ENCODE measurements at places on chromosomes 5 and 9.

- DNase-seq: peak; percentile 70
Measured at GRCh38 chr9:120876842-120877240, at the start of gene PHF19. TSS of gene PHF19 (minus strand) at chr9:120877188. CDS start at chr9:120874741, 2,447 bp downstream.

DNA sequence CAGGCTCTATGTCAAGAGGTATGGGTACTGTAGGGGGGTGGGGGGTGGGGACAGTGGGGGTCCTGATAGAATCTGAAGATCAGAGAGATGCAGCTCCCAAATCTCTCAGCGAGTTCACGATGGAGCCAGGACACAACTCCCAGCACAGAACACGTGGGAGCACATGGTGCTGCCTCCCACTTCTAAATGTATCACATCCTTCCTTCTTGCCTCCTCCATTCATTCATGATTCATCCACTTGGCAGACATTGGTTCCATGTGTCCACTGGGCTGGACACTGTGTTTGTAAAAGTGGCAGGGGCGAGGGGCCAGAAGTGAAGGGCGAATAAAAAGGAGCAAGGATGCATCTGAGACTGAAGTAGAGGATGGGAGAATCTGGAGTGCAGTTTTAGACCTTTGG, 33.9 kb downstream of the SH3TC2 start:
- no peak for DNase-seq

DNA sequence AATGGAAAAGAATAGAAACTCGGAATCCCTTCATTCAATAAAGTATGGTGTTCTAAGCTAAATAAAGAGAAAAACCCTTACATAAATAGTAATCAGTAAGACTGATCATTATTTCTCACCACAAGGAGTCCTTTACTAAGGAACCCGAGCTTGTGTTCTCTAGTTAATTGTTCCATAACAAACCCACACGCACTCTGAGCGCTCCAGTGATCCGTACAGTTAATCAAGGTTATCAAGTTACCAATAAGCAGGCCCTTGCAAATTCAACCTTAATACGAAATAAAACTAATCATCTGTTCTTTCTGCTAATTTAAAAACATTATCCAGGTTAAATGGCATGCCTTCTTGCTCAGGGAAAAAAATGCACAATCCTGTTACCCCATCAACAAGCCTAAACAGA, 224.4 kb downstream of the FRMD3 start:
- DNase-seq: no peak

- no peak for DNase-seq
Measured at GRCh38 chr5:8585230-8586018, 716.5 kb downstream of the MTRR start.

DNA sequence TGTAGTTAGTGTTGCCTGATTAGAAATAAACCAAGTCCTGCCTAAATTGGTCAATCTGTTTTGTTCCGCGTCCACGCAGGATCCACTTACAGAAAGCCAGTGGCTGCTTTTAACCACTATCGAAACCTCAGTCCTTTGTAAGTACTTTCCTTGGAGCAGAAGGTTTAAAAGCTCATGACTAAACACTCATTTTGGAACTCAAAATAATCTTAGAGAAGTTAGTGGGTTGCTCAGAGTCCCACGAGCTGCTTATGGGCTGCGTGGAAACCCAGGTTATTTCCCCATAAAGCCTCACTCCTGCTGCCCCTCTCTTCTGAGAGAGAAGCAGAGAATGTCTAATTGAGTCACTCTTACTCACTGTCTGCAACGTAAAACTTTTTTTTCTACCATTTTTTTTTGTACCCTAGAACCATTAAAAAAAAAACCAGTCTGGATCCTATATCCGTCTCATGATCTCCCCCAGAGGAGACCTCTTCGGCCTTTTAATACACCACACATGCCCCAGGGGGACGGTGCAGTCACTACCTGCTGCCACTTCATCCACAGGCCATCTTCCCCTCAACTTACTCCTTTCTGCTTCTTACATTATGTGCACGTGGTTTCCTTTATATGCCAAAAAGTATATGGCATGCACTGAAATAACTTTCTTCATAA, 7.6 kb downstream of the BASP1 start:
- DNase-seq: no peak

GRCh38 chr9:34001298-34001697, 47.4 kb downstream of the UBAP2 start:
- no peak for DNase-seq
